Activated CD8-positive, alpha-beta memory T cell treated with anti-CD3 and anti-CD28 coated beads for 1 hour (primary cell): ENCODE measurements at places on chromosomes 11 and 22.

GRCh38 chr11:128483211-128483788, 104.1 kb downstream of the ETS1 start:
- DNase-seq: no peak

GRCh38 chr11:75874684-75875341, 59.8 kb downstream of the UVRAG start:
- no peak for DNase-seq

DNA sequence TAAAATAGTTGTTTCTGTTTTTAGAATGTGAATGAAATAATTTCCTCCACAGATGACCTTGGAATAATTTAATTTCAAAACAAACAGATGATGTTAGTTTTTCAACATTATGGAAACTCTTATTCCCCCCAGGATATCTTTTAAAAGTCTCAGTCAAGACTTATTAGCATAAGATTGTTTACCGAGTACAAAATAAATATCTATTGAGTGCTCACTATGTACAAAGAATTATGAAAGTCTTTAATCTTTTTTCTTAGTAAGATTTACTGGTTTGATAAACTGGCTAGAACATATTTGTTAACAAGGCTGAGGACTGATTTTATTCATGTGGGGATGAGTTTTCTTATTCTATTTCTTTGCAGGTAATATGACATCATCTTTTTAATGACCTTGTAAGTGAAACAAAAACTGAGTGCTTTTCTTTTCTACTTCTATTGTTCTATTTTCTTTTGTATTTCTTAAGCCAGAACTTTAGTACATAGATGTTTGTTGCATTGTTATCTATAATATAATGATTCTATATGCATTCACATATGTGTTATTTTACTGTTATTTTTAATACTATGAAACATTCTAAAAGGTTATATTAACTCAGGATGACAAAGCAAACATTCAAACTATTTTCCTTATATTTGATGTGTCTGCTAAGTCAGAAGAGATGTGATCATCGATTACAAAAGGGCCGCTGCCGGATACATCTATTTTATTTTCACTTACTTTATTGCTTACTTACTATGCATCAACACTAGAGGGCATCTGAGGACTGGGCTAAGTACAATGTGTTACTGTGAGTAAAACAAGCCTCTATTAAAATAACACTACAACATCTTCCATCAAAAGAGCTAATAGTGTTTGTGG, 111.0 kb upstream of the ARHGAP42 start:
- DNase-seq: no peak

DNA sequence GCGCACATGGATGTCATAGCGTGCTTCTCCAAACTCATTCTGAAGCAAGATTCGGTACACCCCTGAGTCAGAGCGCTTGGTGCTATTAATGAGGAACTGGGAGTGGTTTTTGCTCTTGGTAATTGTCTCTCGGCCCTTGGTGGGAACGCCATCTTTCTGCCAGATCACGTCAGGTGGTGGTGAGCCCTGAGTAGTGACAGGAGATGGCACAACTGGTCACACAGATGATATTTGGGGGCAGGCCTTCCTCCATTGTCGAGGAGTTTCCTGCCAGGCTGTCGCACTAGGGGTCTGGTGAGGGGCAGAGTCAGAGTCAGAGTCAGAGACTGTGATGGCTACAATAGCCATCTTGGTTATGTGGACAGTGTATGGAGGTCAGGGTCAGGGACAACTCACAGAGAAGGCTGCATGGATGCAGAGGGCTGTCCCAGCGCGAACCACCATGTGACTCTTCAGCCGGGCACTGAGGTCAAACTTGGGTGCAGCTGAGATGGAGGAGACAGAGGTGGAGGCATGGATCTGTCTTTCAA, 9.3 kb downstream of the TMEM86A start:
- DNase-seq: no peak

DNA sequence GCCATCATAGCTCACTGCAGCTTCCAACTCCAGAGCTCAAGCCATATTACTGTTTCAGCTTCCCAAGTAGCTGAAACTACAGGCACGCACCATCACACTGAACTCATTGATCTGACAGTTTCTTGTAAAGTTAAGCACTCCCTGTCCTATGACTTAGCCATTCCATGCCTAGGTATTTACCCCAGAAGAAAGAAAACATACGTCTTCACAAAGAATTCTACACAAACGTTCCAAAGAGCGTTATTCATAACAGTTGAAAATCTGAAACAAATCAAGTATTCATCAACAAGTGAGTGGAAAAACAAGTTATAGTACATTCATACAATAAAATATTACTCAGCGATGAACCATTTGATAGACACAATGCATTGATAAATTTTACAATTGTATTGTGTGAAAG, 7.8 kb upstream of the NLRP10 start:
- no peak for DNase-seq
